ENCODE measurements at places on chromosomes 11 and 22.

- DNase-seq: peak; percentile 73
These were observed 855.8 kb upstream of the LRRC4C start for GRCh38 chr11:42315267-42315666.

GRCh38 chr11:120343429-120343828 is 7.2 kb downstream of the ARHGEF12 start:
- DNase-seq: no peak

GRCh38 chr11:45031912-45032519 is 81.3 kb upstream of the TP53I11 start:
- DNase-seq: no peak

DNA sequence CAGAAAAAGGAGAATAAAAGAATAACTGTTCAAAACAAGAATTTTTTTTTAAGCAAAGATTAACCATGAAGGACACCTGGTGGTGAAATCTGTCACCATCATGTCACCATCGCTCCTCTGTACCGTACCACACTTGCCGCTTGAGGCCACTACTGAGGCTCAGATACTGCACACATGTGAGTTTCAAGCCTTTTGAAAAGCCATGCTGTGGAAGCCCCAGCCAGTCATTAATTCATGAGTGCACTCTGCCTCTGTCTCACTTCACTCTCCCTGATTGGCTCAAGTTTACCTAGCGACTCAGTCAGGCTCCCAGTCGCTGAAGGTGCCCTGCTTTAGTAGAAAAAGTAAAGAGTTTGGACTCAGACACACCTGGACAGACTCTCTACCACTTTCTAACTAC is 6.6 kb upstream of the MS4A12 start:
- DNase-seq: no peak

- DNase-seq: no peak
These were observed 2.0 kb upstream of the CLDN5 start for GRCh38 chr22:19526076-19526701.

DNA sequence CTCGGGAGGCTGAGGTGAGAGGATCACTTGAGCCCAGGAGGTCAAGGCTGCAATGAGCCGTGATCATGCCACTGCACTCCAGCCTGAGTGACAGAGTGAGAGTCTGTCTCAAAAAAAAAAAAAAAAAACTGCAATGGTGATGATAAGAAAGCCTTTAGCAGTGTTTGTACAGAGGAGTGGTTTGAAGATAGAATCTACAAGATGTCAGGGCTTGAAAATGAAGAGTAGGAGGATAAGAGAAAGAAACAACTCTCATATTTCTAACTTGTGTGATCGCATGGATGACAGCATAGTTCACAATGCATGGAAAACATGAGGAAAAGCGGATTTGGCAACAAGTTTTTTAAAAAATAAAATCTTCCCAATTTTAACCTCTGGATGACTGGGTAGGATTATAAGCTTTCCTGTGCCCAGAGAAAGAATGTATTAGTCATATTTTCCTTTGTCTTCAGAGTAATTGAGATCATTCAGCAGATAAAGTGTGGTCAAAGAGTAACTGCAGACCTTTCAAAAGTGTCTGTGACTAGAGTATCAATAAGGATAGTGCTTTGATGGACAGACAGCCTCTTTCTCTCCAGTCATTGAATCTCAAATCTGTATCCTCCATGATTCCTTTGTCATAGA is 328.1 kb downstream of the CASP12 start:
- DNase-seq: no peak

- DNase-seq: no peak
These were observed 85.2 kb upstream of the IGLL5 start for GRCh38 chr22:22802339-22802970.

GRCh38 chr11:14417617-14418374 is 58.8 kb upstream of the RRAS2 start:
- DNase-seq: peak; percentile 69

DNA sequence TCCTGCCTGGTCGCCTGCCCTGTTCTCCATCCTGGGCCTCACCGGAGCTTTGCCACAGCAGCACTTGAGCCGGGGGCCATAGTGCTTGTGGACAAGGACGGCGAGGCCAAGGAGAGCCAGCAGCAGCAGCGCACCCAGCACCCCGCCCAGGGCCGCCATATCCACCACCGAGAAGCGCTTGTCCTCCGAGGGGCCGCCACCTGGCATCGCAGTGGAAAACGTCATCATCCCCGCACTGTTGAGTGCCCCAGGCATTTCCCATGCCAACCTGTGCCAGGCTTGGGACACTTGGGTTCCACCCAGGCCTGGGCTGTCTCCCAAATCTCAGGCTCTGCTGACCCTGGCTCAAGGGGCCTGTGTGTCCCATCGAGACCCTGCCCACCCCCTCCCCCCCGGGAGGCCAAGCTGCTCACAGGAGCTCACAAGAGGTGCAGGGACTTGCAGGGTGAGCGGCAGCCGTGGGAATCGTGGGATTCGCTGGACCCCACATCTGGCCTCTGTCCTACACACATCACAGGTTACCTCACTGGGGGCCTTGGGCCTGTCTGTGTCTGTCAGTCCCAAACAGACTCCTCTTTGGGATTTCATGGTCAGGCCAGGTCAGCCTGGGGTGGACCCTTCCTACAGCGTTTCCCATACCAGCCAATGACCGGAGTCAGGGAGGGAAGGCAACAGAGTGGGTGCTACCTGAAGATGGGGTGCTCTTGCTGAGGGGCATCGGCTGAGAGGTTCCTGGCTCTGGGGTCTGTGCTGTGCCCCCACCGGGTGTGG is 2.3 kb upstream of the IRF7 start:
- DNase-seq: no peak

- DNase-seq: no peak
These were observed 281.2 kb downstream of the CADM1 start for GRCh38 chr11:115222863-115223530.

DNA sequence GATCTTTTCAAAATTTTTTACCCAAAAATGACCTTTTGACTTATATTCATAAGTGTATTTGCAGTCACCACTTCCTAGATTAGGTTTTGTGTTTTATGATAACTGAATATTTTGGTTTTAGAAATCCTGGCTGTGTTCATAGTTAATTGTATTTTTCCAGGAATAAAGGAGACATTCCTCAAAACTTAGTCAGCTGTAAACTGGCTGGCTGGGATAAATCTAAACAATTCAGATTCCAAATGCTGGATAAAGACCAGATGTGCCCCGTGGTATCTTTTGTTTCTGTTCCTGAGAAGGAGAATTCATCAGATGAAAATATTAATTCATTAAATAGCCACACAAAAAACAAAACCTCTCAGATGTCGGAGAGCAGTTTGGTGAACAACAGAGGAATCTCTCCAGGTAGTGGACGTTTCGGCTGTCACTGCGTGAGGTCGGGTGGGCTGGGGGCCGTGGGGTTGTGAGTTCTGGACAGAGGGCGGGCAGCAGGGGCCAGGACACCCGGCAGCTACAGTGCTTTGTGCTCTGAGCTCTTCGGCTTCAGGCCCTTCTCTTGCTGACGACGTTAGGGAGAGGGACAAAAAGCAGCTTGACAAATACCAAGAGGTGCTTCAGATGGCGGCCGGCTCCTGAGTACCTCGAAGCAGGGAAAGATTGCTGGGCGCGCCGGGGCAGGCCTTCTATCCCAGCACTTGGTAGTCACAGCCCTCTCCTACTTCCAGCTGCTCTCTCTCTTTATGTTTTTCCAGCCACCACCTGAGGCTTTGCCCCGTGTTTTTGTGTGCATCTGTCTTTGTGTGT is 24.6 kb downstream of the MOV10L1 start:
- DNase-seq: peak; percentile 88

DNA sequence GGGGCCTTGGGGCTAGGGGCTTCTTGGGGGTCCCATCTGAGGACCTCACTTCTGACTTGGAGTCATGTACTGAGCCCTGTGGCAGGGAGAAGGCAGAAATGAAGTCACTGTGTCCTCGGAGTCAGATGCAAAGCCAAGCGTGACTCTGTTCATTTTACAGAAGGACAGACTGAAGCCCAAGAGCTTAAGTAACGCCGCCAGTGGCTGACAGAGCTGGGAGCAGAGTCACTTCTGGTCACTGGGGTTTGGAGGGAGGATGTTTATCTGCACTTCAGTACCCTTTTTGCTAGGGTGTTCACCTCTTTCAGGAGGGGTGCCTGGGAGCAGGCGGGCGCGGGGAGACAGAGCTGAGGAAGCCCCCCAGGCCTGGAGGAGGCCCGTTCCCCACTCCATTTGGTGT is 10.7 kb downstream of the CD6 start:
- DNase-seq: no peak

- no peak for DNase-seq
These were observed 173.3 kb downstream of the PGR start for GRCh38 chr11:100956351-100956750.

GRCh38 chr11:77071671-77072605 is 5.2 kb downstream of the CAPN5 start:
- peak; percentile 58 for DNase-seq

- DNase-seq: peak; percentile 68
These were observed at the start of gene PHETA2 for GRCh38 chr22:42074132-42074811. TSS of gene PHETA2 (plus strand) at chr22:42074248. CDS start at chr22:42077294, 3,046 bp downstream.

DNA sequence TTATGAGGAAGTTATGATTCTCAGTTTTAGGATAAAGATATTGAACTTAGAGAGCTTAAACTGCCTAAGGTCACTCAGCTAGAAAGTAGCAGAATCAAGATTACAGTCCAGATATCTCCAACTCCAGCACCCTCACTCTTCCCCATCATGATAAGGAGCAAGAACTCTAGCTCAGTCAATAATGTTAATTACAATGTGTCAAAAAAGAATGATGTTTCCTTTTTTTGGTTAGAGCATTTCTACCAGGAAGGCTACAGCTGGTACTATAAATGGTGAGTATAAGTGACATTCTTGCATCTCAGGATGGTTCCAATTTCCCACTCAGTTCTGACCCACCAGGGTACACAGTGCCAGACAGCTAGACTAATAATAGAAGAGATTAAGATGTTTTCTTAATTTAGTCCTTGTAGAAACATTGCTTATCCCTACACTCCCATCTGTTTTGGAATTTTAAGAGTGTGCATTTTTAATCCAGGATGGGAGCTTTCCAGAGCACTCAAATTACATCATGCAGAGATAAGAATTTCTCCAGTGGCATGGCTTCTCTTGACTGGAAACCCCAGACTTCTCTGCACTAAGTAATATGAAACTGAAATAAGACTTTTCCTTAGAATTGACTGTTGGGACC is 21.6 kb upstream of the BBOX1 start:
- DNase-seq: peak; percentile 36

GRCh38 chr22:35343664-35344550 is 37.0 kb upstream of the HMOX1 start:
- no peak for DNase-seq

- DNase-seq: peak; percentile 94
These were observed at the start of gene AMPD3 for GRCh38 chr11:10454878-10455631. TSS of gene AMPD3 (plus strand) at chr11:10455264. CDS start at chr11:10461520, 6,256 bp downstream.

DNA sequence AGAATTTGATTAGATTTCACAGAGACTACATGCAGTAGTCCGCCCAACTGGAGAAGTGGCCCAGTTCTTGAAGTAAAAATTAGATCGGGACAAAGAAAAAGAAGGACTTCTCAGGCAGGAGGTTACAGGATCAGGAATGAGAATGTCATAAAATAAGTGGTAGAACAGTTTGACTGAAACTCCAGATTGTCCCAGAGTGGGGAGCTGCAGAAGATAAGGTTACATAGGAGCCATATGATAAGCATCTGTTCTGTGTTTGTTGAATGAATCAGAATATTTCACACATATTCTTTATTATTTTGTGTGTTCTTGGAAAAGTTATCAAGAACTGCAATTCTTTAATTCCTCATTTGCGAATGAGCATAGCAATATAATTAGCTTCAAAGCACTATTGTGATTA is 210.6 kb downstream of the AASDHPPT start:
- no peak for DNase-seq
